ENCODE measurements at places on chromosomes 7 and 10.

DNA sequence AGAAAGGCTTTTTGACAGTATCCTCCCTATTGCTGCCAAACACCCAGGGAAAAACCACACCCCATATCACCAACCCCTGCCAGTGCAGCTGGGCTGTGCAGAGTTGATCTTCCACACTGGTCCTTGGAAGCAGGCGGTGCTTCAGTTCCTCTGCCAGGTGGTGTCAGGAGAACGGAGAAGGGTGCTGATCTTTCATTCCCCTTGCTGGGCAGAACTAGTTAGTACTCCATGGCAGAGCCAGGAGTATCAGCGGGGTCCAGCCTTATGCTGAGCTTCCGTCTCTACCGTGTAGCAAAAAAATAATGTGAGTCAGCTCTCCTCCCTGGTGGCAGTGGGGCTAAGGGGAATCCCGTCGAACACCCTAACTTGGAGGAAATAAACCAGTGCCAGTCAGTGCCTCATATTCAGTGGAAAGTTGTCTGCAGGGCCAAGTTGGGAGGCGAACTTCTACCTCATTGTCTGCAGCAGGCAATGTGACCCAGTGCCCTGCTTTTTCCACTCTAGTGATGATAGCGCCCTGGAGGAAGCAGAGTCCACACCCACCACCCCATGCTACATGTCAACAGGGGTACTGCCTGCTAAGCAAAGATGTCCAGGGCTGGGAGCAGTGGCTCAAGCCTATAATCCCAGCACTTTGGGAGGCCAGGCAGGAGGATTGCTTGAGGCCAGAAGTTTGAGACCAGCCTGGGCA is 175.4 kb downstream of the AUTS2 start:
- DNase-seq, result no peak

DNA sequence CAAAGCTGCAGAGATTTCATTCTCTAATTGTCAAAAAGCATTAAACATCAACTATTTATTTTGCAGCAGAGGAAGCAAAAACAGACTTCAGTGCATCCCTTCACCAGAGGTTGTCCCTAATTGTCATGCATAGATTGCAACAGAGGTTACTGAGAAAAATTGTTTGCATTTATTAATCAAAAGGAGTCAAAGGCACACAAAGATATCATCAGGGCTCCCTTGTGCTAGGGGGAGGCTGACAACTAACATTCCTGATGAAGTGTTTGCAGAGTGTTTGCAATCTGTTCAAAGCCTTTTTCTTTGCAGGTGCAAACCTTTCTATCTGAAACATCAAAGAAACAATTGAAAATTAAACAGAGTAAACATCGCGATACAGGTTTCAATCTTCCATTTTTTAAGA is 227.5 kb downstream of the TEX36 start:
- no peak for DNase-seq

DNA sequence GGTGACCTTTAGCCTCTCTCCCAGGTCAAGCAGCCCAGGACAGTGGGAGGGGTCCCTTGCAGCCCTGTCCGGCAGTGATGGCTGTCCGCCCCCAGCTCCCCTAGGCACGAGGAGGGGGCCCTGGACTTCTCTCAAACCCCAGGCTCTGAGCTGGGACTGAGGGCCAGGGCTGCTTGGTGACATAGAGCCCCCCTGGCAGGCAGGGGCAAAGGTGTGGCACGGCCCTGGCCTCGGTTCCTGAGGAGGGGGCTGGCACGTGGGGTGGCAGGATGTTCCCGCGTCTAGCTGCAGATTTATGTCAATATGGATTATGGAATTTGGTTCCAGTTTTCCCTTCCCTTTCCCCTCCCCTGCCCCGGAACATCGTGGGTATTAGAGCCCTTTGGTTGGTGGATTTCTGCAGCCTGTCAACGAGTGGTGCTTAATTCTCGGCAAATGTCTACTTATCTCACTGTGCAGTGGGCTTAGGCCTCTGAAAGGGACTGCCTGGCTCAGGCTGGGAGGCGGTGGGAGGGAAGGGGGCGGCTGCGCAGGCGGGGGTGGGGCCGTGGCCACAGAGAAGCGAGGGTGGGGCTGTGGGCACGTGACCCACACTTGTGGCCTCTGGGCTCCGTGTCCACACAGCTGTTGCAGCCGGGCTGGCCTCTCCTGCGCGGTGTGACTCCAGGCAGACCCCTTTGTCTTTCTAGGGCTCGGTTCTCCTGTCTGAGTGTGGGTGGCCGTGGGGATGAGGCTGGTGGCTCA is 19.3 kb downstream of the UNCX start:
- DNase-seq, result no peak

DNA sequence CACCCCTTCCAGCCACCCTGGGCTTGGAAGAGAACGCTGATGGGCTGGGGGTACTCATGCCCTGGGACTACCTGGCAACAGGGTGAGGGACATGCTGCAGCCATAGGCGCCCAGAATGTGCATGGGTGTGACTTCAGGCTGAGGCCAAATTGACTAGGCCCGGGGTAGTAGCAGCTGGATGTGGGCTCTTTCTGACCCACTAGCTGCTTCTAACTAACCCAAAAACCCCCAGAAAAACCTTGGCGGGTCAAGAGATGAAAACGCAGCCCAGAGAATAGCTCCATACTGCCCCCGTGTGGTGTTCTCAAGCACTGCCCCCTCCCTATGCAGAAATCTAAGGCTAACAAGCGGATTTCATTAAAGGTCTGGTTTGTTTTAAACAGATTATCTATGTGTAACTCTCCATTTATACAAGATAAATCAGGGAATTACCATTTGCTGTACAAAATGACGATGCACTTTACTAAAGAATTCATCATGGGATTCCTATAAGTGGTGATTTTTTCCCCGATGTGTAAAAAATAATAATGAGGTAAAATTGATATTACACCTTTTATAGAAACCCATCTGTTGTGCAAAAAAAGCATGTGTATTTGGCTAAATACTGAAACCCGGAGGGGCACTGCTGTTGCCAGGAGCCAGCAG is 4.2 kb downstream of the SMARCD3 start:
- no peak for DNase-seq

DNA sequence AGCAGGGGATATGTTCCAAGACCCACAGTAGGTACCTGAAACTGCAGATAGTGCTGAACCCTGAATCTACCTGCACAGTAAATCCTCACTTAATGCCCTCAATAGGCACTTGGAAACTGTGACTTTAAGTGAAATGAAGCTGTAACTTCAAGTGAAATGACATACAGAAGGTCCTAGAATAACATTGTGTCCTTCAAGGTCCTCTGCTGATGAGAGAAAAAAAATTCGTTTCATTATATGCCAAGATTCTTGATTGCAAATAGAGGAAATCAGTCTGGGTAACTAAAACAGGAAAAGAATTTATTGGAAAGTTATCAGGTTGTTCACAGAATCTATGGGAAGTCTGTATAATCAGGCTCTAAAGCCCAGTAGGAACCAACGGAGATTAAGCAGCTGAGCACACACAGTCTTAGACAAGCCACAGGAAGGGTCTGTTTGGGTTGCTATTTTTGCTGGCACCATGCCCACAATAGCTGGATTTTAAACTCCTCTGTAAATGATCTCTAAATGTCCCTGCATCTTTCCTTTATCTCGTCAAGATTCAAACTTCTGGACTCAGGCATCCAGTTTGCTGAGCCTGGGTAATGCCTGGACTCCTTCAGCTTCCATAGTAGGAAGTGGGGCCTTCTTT is 57.5 kb downstream of the EXOC4 start:
- no peak for DNase-seq

DNA sequence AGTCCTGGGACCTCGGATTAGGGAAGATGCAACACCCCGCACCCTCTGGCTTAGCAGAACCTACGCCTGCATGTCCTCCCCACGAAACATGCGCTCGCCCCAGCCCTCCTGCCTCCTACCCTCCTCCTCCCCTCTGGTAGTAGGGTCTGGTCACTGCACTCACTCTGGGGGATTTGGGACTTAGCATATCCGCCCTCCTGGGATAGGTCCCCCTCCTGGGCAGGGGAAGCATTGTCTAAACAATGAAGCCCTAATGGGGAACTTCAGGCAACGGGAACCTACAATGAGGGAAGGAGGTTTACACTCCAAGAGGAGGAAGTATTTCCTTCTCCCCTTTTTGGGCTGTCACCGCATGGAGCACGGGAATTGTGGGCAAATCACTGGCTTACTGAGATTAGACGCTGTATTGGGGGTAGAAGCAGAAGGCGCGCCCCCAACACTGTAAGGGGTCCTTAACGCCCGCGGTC is 892 bp downstream of the CRHR2 start:
- DNase-seq, result no peak

DNA sequence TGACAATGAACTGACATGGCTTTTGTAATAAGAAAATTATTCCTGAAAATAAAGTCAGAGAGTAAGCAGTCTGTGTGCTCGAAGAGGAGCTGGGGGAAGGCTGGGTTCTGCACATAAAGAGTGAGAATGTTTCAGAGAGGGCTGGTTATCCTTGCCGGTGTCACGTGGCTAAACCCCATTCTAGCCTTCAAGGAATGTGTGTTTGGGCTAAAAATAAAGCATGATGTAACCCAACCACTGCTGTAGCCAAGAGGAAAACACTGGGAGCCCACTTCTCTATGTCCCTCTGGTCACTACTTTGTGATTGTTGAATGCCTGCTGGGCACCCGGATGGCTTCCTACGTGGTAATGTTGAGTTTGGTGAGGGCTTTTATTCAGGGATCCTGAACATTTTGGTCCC is 23.5 kb downstream of the WDFY4 start:
- DNase-seq, result no peak

- DNase-seq, result no peak
These were observed 12.7 kb downstream of the AGR2 start for GRCh38 chr7:16791905-16792698.

DNA sequence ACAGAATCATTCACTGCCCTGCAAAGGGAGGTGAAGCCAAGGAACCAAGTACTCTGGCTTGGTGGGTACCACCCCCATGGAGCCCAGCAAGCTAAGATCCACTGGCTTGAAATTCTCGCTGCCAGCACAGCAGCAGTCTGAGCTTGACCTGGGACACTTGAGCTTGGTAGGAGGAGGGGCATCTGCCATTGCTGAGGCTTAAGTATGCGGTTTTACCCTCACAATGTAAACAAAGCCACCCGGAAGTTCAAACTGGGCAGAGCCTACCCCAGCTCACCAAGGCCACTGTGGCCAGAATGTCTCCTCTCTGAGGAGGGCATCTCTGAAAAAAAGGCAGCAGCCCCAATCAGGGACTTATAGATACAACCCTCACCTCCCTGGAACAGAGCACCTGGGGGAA is 1050.0 kb upstream of the GHITM start:
- DNase-seq, result no peak

DNA sequence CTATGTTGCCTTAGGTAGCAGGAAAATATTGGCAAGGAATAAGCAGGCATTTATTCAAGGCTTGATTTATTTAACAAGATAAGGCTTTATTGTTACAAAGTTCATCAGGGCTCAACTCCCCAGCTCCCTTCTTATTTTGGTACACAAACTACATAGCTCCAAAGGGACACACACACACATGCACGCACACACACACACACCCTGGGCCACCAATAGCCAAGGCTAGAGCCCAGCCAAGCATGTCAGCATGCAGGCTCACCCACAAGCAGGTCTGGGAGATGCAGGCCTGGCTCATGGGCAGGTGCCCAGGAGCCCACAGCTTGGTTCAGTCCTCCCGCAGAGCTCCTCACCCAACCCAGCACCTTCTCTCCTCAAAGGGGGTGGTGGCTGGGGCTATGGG is 23.4 kb downstream of the LEP start:
- DNase-seq, result no peak

Measured in cortex of kidney (tissue), 1 donor.